Vein endothelial cell (primary cell): ENCODE measurements at places on chromosomes 2 and 18. TPM values are rescaled to one million over a fixed set of nuclear protein-coding genes. Genes with fewer than 3 reads are reported as not detected.

ERBB4 gene
- total RNA-seq = under 0.01 TPM in 2 replicates

SLC35F5 gene
- total RNA-seq = 72.8 and 86.0 TPM in 2 replicates

DYNAP gene
- not detected in 2 replicates for total RNA-seq

CHMP3 gene
- 57.8 and 70.0 TPM in 2 replicates for total RNA-seq

SUPT7L gene
- total RNA-seq = 26.6 and 41.2 TPM in 2 replicates

DAW1 gene
- total RNA-seq = 0.57 and 3.3 TPM in 2 replicates

TUBA3E gene
- total RNA-seq = not detected in 2 replicates

CYP26B1 gene
- 0.19 and 0.65 TPM in 2 replicates for total RNA-seq

RAB27B gene
- total RNA-seq = under 0.01 and 0.10 TPM in 2 replicates

SCYGR1 gene
- not detected in 2 replicates for total RNA-seq

UBR3 gene
- total RNA-seq = 28.1 and 38.0 TPM in 2 replicates

CFC1 gene
- total RNA-seq = not detected in 2 replicates
